ENCODE measurements at places on chromosomes 3 and 15.

- DNase-seq = no peak
Observed at GRCh38 chr3:23000371-23000770, 202.8 kb upstream of the UBE2E2 start.

GRCh38 chr3:106827515-106828213, 549.6 kb upstream of the CCDC54 start:
- DNase-seq = no peak

GRCh38 chr3:77377717-77378116, 337.8 kb downstream of the ROBO2 start:
- no peak for DNase-seq

DNA sequence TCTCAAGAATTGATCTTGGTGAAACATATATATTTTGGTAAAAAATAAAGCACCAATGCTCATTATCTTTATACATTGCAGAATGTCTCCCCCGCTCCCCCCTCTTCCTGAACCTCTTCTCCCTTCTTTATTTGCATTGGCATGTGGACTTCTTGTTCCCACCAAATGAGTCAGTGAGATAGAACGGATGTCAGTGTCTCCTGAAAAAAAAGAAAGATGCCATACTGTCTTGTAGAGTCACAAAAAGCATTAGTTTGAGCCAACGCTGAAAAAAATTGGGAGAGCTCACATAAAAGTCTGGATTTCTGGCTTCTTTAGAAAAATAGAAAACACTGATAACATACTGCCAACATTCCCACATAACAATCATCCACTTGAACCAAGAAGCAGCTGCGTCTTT, 32.0 kb upstream of the STXBP5L start:
- DNase-seq = no peak

All from COR-L47 (cell line).